ENCODE measurements at places on chromosomes 6 and 20.

DNA sequence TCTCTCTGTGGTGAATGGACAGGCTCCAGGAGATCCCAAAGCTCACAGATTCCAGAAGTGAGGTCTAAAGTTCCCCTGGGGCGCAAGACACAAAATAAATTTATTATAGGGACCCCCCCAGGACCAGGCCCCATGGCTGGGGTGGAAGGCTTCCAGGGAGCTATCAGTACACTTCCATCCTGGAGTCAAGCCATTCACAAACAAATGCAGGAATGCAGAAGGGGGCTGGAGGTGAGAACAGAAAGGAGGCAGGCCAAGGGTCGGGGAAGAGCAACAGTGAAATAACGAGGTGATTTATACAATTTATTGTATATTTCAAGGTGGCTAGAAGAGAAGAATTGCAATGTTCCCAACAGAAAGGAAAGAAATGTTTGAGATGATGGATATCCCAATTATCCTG lies 126.9 kb downstream of the LY86 start:
- no peak for DNase-seq

- DNase-seq, result no peak
Measured at GRCh38 chr6:32189069-32189741, 797 bp downstream of the PBX2 start.

DNA sequence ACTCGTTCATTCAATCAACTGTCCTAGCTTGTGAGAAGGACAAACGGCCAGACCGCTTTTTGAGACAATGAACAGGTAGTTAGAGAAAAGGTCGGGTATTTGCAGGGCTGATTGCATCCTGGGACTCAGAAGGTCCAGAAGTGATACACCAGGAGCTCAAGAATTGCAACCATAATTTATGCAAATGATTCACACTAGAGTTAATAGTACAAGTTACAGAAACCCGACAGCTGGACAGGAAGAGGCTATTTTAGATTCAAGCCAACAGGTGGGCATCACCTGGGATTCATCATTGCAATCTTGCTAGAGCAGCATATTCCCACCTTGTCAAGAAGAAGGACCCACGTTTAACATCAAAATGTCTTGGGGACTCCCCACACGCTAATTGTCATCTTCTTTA lies 83.5 kb downstream of the TNFAIP3 start:
- no peak for DNase-seq

DNA sequence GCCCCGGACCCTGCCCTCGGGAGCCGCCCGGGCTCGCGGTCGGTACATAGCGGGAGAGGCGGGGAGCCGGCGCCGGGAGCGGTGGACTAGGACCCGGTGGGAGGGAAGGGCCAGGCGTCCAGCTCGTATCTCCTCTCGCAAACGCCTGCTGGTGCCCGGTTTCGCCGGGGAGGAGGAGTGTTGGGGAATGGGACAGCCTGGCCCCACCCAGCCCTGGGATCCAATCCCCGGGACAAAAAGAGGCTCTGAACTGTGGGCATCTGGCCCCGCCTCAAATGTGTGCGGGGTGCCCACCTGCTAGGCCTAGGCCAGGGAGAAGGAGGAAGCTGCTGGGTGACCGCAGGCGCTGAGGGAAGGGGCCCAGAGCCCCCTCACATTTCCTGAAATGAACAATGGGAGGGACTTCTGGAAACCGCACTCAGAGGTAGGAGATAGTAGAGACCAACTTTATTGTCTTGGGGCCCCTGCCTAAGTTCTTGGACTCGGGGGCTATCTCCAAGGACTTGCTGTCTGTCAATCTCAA lies at the start of gene KCNK17:
Gene KCNK17 (minus strand): TSS at position 147 of the 523 bp plus-strand sequence. CDS start 99 bp downstream, at position 48.
- DNase-seq, result no peak

DNA sequence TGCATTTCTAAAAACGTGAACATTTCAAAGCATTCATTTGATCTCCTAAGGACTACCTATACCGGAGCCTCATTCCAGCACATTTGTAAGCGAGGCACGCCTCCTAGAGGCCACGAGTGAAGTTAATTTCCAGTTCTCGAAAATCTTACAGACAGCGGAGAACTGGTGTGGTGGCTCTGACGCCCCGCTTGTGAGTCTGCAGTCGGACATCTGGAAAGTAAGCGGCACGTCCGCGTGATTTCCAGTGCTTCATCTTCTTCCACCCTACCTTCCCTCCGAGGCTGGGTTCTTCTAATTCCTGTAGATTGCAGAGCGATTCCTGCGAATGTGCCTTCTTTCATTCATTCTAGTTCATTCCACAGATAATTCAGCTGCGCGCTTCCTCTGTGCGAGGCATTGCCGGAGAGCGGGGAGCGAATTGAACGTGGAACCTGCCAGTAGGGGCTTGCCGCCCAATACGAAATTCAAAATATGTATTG lies 810 bp upstream of the PRIM2 start:
- peak; percentile 82 for DNase-seq

Measured in NCI-H460 (cell line).